GM23338 (cell line): ENCODE measurements at places on chromosomes 3 and 15.

DNA sequence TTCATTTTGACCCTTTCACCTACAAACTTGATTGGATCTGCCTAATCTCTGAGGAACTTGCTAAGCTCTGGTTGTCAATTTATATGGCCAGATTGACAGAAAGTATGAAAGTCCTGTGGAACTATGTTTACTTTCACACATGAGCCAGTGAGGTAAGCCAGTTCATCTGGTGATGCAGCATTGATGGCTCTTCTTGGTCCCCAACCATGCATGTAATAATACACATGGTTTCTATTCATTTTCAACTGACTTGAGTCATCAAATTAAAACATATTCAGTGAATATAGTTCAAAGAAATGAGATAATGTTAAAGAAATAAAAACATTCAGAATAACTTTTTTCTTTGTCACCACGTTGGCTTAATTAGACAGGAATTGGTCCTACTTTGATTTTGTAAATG, 336.1 kb upstream of the THBS1 start:
- no peak for DNase-seq

GRCh38 chr15:31083370-31083780, 18.1 kb downstream of the TRPM1 start:
- DNase-seq: no peak

DNA sequence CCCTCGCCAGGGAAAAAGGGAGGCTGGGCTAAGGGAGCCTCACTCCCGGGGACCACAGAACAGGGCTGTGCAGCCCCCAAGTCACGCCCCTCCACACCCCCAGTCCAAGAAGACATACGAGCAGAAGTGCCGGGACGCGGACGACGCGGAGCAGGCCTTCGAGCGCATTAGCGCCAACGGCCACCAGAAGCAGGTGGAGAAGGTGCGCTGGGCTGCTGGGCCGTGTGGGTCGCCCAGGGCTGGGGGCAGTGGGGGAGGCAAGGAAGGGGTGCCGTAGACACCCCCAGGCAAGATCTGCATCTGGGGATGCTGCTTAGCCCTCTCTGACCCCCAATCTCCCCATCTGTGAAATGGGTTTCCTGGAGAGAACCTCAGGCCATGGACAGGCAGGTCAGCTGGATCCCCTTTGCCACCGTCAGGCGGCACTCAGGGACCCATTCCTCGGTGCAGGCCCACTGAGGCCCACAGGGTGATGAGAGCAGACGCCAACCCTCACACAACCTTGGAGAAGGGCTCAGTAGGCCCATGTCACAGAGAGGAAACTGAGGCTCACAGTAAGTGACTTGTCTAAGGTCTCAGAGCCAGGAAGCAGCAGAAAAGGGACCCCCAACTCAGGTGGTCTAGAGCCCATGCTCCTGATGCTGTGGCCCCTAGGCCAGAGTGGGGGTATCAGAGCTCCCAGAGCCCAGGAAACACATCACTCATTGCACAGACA, 33.7 kb downstream of the PSTPIP1 start:
- DNase-seq: peak; percentile 60

- no peak for DNase-seq
Measured at GRCh38 chr15:86588413-86588812, 508.7 kb downstream of the AGBL1 start.

GRCh38 chr3:169759256-169759655, 5.6 kb downstream of the TERC start:
- no peak for DNase-seq

- DNase-seq: no peak
Measured at GRCh38 chr3:40973141-40973540, 226.2 kb upstream of the CTNNB1 start.

DNA sequence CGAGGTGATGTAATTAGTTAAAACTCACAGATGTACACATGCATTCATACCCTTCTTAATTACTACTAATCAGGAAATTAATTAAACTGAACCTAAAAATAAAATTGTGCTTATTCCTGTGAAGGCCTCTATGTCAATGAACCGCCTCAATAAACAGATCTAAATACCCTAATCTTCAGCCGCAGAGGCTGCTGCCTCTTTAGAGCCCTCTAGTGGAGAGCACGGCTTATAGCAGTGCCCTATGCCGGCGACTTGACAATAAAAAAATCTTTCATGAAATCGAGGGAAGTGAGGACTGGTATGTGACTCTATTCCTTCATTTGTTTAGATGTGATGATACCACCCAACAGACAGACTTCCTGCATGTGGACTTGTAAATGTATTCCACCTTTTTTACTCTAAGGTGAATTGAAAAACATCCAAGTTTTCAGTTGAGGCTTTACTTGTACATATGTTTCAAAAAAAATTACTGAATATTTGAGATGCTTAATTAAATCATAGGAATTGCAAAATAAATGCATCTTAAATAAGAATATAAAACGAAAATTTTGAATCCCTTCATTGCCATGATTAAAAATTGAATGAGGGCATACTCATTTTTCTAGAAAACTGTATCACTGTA, 8.3 kb upstream of the EPHA3 start:
- DNase-seq: peak; percentile 79

- DNase-seq: no peak
Measured at GRCh38 chr3:47954567-47954966, 61.6 kb downstream of the MAP4 start.

DNA sequence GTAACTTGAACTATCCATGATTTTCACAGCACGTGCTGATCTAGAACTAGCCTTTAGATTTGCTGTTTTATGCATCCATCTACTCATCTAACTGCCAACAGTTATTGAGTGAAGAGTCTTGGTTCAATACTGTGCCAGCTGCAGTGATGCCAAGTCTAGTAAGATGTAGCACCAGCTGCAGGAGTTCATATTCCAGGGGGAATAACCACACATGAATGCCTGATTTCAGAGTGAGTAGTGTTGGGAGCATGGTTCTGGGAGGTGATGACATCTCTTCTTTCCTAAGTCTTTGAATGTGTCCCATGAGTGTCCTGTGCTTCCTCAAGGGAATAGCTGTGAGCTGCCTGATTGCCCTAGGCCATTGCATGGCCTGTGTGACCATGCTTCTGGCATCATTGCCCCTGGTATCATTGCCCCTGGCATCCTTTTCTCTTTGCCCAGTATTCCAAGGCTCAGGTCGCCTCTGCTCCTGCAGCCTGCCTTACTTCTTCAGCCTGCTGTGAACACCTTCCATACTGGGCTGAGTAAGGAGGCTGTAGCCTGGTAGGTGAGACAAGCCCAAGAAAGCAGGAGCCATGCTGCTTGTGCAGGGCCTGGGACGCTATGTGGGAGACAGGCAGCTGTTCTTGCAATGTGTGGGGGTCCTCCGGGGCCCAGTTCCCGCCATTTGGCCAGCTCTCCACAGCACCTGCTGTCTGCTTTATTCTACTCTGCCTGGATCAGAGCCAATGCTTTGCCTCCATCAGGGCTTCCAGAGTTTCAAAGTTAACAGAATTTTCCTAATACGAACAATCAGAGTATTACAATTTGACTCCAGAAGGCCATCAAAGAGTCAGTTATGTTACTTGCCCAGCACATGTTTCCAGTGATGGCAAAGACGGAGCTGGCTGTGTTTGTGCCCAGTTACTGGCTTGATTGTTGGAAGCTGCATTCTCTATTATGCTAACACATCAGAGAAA, 73.2 kb downstream of the CLSTN2 start:
- DNase-seq: no peak

DNA sequence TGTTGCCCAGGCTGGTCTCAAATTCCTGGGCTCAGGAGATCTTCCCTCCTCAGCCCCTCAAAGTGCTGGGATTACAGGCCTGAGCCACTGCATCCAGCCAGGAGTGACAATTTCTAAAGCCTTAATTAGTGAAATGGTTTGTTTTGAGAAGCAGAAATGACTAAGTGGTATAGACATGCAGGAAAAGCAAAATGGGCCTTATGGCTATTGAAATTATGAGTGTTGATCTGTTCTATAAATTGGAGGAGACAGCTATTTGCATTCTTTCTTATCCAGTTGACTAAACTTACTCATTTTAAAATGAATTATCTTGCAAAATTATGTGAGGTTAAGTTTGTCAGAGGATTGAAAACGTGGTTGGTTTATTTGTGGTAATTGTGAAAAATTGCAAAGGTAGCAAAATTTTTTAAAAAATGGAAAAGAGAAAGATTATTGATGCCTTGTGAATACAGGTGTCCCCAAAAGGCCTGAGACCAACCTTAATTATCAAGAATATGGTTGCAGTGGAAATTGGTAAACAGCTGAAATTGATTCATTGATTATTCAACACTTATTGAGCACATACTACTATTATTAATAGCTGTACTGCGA, 7.9 kb downstream of the RAP2B start:
- no peak for DNase-seq

DNA sequence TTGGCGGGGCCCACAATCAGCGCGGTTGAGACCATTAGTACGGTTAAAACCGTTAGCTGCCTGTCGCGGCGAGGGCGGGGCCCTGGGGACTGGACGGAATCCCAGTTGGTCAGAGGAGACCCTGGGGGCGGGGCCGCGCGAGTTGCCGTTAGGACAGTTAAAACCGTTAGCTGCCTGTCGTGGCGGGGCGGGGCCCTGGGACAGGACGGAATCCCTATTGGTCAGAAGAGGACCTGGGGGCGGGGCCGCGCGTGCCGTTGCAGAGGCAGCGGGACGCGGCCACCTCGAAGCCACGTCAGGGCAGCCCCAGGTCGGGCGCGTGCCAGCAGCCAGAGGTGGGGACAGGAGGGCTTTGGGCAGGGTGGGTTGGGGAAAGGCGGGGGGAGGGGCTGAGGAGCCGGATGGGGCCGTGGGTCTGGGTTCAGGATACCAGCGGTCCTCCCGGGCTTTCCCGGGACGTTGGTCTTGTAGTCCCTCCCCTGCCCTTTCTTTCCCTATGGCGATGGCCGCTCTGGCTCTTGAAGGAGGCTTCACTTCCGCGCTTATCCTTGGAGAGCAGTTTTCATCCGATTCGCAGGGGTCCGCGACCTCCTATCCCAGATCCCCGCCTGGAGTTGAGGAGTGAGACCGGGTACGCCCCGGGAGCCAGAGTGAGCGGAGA, 28.0 kb downstream of the KLHDC8B start:
- peak; percentile 96 for DNase-seq

DNA sequence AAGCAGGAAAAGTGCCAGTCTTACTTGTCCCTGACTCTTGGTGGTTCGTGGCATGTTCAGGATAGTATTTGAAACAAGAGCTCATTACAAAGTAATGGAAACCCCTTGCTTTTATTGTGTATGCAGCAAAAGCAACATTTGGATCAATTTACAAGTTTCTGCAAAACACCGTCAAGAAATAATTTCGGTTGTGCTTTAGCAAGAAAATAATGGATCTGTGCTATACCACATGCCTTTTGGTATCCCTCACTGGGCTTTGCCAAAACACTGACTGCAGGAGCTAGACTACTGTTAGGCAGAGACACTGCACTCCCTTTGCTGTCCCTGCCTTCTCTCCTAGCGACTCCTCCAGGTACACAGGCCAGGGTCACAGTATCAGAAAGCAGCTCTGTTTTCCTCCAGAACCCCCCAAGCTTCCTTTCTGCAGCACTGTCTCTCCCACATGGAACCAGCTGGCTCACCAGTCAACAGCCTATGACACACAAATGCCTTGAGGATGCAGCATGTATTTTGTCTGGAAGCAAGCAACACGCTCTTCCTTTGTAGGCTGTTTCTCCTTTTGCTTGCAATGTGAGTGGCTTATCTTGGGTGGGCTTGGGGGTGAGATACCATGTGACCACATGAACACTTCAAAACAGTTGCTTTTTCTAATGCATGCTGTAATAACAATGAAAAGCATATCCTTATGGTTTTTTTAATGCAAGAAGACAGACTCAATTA, 111.4 kb downstream of the PGPEP1L start:
- DNase-seq: no peak
